Activated T-cell treated with anti-CD3 and anti-CD28 coated beads for 24 hours (primary cell): ENCODE measurements at places on chromosomes 5 and 9.

DNA sequence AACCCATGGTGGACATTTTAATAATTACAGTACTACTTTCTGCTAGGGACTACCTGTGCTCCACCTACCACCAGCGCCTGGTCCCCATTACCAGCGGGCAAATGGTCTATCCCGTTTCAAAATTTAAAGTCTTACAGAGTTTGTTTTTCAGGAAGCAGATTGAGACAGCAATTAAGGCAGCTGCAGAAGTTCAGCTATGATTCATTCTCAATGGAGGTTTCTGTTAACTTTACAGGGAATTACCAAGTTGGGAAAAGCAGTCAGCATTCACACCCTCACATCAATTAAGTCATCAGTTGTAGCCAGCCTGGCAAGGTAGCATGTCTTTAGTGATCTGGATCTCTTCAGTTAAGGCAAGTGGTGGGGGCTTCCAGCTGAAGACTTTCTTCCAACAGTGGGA lies 410.6 kb upstream of the DAB2 start:
- DNase-seq: no peak

DNA sequence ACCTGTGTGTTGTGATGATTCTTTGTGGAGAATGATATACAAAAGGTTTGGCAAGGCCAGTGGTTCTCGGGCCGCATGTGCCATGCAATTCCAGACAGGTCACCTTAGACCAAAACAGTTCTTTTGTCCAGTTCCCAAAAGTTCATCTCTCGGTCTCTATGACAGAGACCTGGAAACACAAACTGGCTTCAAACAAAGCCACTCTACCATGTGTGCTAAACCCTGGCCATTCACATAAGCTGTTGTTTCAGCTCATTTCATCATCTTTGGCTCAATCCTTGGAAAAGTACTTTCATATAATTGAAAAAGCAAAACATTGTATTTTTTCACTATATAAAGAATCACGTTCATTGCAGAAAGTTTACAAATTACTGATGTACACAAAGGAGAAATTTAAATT lies 210.5 kb upstream of the SEMA6A start:
- no peak for DNase-seq

DNA sequence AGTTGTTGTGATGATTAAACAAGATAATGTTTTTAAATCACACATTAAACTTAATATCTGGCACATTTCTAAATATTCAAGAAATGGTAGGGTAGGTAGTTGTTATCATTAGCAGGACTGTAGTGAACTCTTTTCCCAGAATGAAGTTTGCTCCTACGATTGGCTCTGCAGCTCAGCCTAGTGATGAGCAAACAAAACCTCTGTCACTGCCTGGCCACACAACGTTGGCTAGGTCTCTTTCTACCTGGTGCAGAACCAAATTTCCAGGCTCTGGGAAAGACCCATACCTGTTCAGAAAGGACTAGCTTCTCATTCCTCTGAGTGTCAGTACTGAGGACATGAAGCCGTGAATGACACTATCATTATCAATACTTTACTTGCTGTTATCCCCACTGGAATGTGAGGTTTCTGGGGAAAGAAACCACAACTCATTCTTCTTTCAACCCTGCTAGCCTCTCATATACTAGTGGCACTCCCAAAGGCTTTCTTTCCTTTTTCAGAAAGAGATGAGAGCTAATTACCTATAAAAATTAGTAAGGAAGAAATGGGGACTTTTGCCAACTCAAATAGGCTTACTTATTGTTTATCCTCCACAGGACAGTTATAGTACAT lies 219.3 kb upstream of the TRIM32 start:
- no peak for DNase-seq

- DNase-seq: no peak
Observed at GRCh38 chr5:153147891-153148623, 342.4 kb upstream of the GRIA1 start.

- no peak for DNase-seq
Observed at GRCh38 chr5:149803641-149804468, 73.7 kb downstream of the PPARGC1B start.

DNA sequence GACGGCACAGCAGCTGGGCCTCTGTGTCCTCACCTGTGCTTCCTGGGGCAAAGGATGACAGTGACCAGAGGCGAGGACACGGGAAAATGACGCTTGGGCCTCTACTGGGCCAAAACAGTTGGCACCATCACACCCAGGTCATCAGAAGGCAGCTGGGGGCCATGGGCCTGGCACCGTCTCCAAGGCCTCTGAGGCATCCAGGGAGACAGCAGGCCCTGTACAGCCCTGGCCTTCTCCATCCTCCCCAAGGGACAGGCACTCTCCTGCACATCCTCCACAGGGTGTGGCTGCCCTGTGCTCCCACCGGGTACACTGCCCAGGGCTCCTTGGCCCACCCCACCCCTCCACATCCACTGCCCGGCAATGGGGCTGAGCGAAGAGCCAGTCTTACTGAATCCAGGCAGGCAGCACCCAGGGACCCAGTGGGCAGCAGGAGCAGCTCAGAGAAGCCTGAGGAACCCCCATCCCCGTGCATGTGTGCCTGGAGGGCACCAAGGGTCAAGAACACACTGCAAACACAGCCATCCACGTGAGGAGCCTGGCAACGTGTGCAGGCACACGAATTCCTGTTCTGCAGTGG lies 4.0 kb downstream of the LPCAT1 start:
- no peak for DNase-seq

GRCh38 chr9:33025572-33026342 lies 684 bp downstream of the DNAJA1 start:
- DNase-seq: peak; percentile 74
